Stimulated activated CD8-positive, alpha-beta memory T cell treated with anti-CD3 and anti-CD28 coated beads, Interleukin-7, amount 100 ng/mL, for 1 hour (primary cell): ENCODE measurements at places on chromosomes 2 and 18.

DNA sequence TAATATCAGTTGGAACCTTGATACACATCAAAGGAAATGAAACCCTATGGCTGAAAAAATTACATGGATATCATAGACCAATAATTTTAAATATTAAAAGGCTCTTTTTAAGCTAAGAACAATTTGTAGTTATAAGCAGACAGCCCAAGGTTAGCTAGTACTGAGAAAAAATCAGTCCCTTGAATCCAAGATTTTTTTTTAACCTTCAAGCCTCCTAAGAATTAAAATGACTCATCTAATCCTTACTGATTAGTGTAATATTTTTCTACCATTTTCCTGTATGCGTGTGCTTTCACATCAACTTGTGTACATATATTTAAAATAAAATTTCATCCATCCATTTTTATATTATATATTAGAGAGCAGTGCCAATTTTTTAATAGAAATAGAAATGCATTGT, 1004.9 kb upstream of the ZEB2 start:
- DNase-seq: no peak

- no peak for DNase-seq
Observed at GRCh38 chr2:176128982-176129796, at the start of gene HOXD8. TSS of gene HOXD8 (plus strand) at chr2:176129705. CDS start at chr2:176130367, 662 bp downstream.

DNA sequence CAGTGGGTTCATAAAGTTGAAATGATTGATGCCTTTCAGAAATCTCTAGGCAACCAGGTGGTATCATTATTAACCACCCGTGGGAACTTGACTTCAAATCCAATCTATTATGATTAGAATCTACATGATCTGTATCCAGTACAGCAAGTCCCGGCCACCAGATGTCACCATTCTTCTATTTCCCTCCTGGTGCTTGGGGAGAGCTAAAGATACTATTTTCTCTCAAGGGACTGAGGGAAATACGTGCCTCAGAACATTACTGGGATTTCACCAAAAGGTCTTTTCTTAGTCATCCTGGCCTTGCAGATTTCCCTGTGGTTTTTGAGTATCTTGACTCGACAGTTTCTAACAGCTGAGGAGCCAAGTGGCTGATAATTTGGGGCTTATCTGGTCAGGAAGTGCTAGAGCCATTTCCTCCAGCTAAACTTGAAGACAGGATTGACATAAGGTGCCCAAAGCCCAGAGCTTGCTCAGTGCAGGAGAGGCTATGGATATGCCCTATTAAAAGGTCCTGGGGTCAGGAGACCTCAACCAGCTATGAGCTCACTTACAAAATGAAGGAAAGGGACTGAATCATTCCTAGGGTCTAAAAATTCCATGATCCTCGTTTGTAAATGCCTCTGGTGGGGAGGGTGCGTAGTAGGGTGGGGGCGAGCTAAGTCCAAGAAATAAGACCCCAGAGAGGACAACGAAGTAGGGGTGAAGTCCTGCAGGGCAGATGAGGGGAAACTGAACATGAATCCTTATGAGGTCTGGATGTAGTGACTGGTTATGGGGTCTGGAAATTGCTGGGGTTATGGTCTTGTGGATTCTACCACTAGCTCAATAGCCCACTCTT, 135.4 kb upstream of the MGAT5 start:
- DNase-seq: peak; percentile 68

DNA sequence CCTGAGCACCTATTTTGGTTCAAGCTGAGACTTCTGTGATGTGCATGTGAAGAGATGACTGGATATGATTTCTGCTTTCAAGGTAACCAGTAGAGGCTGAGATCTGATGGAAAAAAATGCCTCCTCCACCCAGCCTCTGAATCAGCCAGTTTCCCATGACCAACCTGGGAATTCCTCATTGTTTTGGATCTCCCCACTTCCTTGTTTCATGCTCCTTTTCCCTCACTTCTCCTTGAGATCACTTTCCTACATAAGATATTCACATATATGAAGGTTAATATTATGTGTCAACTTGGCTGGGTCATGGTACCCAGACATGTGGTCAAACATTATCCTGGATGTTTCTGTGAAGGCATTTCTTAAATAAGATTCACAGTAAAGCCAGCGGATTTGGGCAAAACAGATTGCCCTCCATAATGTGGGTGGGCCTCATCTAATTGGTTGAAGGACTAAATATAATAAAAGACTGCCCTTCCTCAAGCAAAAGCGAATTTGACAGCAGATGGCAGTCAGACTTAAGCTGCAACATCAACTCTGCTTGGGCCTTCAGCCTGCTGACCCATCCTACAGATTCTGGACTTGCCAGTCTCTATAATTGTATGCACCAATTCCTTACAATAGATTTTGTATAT, 379.4 kb downstream of the TNS1 start:
- DNase-seq: no peak

GRCh38 chr2:7627583-7627982, 710.4 kb downstream of the RNF144A start:
- no peak for DNase-seq

GRCh38 chr2:197328461-197328860, 17.9 kb upstream of the ANKRD44 start:
- no peak for DNase-seq

- DNase-seq: no peak
Observed at GRCh38 chr2:124213977-124214587, 189.0 kb downstream of the CNTNAP5 start.

- no peak for DNase-seq
Observed at GRCh38 chr2:81290846-81291245, 986.3 kb upstream of the LRRTM1 start.

DNA sequence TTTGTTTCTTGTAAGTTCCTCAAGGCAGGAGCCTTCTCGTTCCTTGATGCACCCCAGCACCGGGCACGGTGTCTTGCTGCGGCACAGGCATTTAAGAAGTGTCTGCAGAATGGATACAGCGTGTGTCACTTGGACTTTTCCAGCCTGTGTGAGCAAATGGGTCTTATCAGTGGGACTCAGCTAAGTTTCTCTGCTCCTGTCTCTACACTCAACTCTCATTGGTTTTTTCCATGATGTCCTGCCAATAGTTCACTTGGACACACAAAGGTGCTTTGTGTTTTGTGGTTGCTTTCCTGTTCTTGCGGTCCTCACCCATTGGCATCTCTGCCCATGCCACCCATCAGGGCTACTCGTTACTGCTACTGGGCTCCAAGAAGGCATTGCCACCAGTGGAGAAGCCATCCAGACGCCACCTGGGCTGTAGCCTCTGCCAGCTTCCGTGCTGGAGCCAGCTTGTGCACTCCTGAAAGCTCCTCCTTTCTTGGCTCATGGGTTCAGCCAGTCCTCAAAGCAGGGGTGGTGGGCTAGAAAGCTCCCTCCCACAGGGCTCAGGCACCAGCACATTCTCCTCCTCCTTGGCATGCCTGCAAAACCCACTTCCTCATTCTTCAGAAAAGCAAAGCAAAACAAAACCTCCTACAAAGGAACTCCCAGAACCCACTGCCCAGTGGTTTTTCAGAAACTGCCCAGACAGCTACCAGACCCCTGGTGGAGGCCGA, 41.4 kb downstream of the IL1R2 start:
- DNase-seq: no peak

DNA sequence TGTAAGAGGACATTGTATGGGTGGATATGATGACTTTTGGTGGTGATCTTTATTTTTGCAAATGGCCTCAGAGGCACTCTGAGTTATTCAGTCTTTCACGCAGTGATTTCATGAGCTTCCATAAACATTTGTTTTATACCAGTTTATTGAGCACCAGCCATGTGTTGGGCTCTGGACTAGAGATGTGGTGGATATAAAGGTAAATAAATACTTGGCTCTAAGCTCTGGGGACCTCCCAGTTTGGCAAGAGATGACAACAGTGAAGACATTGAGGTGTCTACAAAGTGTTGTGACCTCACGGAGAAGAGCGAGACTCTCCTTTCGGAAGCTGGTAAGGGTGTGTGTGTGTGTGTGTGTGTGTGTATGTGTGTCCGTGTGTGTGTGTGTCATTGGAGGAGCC, 146.4 kb downstream of the TANC1 start:
- DNase-seq: no peak

GRCh38 chr2:116915673-116916072, 898.8 kb upstream of the DDX18 start:
- no peak for DNase-seq

- DNase-seq: no peak
Observed at GRCh38 chr2:118645876-118646275, 201.6 kb downstream of the EN1 start.

GRCh38 chr18:64180171-64180570, 31.3 kb upstream of the LINC00305 start:
- DNase-seq: no peak

DNA sequence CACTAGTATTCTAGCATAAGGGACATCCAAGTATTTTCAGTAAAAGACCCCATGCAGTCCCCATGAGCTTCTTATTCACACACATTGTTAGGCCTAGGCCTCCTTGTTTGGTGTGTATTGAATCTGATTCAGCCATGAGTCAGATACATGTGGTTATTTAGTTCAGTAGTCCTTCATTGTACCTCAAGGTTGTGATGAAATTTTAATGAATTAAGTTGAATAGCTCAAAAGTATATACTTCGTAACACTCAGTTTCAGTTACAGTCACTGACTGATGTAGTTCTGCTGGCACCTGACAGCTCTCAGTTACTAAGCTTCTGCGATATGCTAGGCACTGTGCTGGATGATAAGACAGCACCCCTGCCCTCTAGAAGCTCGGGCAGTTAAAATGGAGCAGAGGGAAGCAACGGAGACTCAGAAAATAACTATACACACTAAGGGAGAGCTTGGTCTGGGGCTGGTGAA, 86.4 kb downstream of the XRCC5 start:
- DNase-seq: no peak

DNA sequence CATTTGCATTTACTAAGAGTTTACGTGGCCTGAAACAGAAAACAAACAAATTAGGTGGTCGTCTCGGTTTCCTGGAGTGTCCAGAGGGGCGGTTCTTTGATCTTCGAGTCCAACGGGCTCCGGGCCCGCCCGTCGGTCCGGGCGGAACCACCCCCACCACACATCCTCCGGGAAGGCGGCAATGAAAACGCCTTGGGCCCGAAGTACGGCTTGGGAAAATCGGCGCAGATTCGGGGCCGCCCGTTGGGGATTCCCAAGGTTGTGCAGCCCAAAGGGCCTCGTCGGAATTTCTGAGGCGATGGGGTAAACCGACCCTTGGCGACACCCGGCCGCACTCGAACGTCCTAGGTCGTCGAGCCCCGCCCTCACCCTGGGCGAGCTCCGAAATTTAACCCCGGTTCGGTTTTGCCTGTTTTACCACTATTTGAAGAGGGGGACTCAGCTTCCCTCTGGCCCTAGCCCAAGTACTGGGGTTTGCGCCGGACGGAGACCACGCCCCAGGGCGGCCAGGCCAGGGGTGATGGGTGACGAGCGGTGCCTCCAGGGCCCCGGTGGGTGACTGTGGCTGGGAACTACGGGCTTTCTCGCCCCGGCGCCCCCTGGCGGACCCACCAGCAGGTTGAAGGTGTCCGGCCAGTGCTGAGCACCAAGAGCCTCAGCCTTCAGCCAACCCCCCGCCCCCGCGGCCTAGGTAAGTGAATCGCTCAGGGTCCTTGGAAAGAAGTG, 1.9 kb upstream of the CFAP53 start:
- peak; percentile 56 for DNase-seq

GRCh38 chr2:41719756-41720155, 328.1 kb upstream of the PKDCC start:
- DNase-seq: no peak

- DNase-seq: no peak
Observed at GRCh38 chr2:216546641-216547403, 48.2 kb downstream of the RPL37A start.

GRCh38 chr2:75289771-75290170, 90.5 kb upstream of the TACR1 start:
- DNase-seq: no peak

- DNase-seq: no peak
Observed at GRCh38 chr2:13537771-13538349, 821.1 kb downstream of the TRIB2 start.

- DNase-seq: no peak
Observed at GRCh38 chr18:48065601-48065995, 135.1 kb upstream of the SMAD2 start.

DNA sequence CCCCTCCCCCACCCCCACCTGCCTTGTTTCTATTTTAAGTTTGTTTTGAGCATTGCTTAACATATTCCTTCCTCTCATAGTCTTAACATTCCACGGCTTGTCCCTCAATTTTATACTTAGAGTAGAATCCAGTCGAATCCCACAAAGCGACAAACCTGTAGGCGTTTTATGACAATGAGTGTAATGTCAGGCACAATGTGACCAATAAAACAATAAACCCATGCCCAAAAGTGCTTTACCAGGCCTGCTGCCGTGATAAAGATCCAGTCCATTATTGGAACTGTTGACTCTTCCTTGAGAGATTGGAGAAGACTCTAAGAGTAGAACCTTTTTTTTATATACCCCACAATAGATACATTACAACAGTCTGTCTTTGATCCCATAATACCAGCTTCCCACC, 6.2 kb upstream of the MRO start:
- DNase-seq: no peak

GRCh38 chr2:151771599-151772358, 37.5 kb upstream of the NEB start:
- DNase-seq: no peak

DNA sequence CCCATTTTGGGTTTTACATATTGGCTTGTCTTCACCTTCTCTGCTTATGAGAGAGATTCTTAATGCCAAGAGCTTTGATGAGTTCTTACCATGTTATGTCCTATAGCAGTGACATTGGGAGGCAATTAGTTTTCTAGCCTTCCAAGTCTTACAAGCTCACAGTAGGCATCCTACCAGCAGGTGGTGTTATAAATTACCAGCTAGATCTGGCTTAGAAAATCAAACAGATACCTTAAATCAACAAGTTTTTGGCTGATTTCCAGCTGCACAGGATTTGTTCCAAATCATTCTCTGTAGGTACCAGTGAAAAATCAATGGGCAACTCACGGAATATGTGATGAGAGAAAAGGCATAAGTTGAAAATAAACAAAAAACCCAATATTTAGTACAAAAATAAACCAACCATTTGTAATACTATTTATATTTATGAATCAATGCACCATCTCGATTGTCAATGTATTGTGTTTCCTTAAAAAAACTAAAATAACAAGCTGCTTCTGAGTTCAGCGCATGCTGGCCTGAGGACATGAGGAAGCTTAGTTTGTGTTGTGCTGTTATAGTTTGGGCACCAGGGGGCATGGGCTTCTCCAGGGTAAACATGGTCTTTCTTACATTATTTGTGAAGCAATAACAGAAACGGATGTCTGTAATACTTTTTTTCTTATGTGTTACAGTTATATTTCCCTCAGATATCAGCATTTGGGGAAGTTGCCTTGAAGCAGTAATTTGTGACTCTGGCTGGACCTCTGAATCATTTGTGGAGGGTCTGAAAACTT, 34.1 kb upstream of the NXPH2 start:
- DNase-seq: no peak

GRCh38 chr18:48303883-48304282, 105.3 kb downstream of the ZBTB7C start:
- DNase-seq: no peak
